ENCODE measurements at places on chromosomes 5 and 9. TPM values are rescaled to one million over a fixed set of nuclear protein-coding genes. Genes with fewer than 3 reads are reported as not detected.

PCDH12 gene
- 1.5 TPM for total RNA-seq

RNF180 gene
- 6.2 TPM for total RNA-seq

C5orf58 gene
- not detected for total RNA-seq

RORB gene
- total RNA-seq = not detected
